ENCODE measurements at places on chromosomes 2 and 18. TPM values are rescaled to one million over a fixed set of nuclear protein-coding genes. Genes with fewer than 3 reads are reported as not detected.

Gene MYCN
- not detected for total RNA-seq

Gene FAM136A
- 23.4 TPM for total RNA-seq

Gene DQX1
- total RNA-seq = 1.6 TPM

Gene CTIF
- total RNA-seq = 16.1 TPM

Gene OTOS
- total RNA-seq = not detected

Gene ZDBF2
- total RNA-seq = 7.7 TPM

Gene SERPINB7
- 25.0 TPM for total RNA-seq

Gene TSGA10
- 8.4 TPM for total RNA-seq

Gene TPO
- not detected for total RNA-seq

Gene SRD5A2
- under 0.01 TPM for total RNA-seq

Gene KRTCAP3
- total RNA-seq = 29.1 TPM

Measured in bronchial epithelial cell (primary cell).